Stimulated activated CD8-positive, alpha-beta memory T cell treated with anti-CD3 and anti-CD28 coated beads, Interleukin-4, amount 100 ng/mL, for 4 hours (primary cell): ENCODE measurements at places on chromosomes 11 and 22.

DNA sequence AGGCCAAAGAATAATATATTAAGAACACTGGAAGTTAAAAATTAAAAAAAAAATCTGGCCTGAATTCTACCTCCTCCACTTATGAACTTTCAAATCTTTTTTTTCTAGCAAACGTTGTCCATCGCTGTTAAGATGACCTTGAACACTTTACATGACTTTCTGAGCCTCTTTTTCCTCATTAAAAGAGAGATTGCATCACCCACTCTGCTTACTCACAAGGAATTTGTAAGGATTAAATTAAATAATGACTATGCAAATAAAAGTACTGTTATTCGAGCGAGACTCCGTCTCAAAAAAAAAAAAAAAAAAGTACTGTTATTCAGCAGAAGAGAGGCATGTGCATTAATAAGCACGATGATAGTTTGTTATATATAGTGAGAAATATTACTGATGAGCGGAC, 285.1 kb upstream of the CCDC90B start:
- DNase-seq: no peak

- DNase-seq: no peak
Measured at GRCh38 chr11:108035690-108036089, 27.0 kb downstream of the CUL5 start.

GRCh38 chr11:66142370-66143263, 72.5 kb downstream of the PACS1 start:
- no peak for DNase-seq

DNA sequence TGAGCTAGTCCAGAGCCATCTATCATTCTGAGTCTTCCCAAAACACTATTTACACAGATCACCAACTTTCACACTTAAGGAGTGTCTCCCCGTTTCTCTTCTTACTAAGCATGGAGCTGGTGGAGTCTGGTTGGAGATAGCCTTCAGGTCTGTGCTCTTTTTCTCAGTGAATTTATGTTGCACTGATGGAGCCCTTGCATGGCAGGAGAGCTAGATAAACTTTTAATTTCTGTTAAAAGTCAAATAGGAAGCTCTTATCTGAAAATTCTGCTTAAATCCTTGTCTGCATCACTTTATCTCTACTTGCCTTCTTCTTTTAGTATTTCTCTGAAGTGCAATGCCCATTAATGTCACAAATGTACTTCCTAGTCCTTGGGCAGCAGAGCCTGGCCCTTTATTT, 63.4 kb downstream of the ST3GAL4 start:
- DNase-seq: no peak

DNA sequence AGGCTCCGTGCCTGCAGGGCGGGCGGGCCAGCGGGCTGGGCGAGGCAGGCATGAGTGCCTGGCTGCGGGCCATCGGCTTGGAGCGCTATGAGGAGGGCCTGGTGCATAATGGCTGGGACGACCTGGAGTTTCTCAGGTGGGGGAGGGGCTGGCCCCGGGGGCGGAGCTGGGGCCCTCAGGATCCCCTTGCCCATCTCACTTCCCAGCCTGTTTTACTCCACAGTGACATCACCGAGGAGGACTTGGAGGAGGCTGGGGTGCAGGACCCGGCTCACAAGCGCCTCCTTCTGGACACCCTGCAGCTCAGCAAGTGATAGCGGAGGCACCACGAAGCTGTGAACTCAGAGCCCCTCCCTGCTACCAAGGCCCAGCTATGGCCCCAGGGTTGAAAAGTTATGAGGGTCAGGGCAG, 5.9 kb downstream of the PHOX2A start:
- DNase-seq: no peak

DNA sequence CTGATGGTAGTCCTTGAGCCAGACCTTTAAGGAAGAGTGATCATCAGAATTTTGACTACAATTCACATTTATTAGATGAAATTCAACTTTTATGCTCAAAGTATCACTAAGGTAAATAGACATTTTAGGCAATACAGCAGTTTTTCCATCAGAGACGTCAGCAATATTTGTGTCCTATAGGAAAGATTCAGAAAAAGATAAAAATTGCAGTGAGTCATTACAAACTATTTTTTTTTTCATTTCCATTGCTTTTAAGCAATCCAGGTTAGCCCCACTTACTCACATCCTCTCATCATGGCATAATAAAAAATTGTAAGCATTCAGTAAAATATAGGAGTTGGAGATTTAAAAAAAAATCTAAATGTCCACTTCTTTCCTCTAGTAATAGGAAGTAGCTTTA, 46.9 kb downstream of the MSANTD4 start:
- no peak for DNase-seq

- no peak for DNase-seq
Measured at GRCh38 chr11:115452241-115452640, 52.0 kb downstream of the CADM1 start.

DNA sequence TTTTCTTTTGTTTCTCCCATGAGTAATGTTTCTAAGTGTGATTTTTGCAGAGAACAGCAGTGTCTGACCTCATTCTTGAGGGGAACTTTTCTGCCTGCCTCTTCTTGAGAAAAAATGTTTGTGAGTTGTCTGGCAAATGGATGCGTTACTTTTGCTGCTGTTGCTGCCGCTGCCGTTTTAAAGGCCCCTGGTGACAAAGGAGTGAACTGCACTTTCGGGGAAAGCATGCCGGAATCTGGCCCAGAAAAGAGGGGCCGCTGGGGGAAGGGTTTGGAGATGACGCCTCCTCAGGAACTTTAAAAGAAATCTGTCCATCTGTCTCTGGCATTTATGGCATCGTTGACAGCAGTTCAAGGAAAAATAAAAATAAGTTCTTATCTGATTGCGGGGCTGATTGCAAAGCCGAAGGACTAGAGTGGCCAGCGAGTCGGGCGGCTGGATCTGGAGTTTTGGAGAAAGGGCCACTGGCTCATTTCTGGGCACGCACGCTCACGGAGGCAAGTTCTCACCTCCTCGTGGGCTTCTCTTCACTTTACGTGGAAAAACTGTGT, 16.5 kb downstream of the ZBTB16 start:
- DNase-seq: no peak
